ENCODE measurements at places on chromosomes 5 and 9.

GRCh38 chr9:97507428-97507984, 6.0 kb downstream of the TMOD1 start:
- no peak for DNase-seq

GRCh38 chr9:82996941-82997340, 66.0 kb downstream of the RASEF start:
- DNase-seq, result no peak

DNA sequence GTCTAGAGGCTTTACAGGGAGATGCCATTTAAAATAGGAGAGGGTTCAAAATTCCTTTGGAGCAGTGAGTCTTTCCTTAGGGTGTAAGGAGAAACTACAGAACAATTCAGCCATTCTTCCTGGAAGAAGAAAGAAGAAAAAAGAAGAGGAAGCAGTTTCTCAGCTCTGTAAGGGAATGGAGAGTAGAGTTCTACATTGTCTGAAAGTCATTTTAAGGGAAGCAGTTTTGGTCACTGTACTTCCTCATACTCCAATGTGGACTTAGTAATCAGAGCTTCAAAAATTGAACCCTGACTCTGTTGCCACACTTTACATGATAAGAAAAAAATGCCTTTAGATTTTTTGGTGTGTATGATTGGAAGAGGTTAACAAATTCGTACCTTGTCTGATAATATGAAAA, 122.4 kb downstream of the LRRC70 start:
- DNase-seq, result no peak

DNA sequence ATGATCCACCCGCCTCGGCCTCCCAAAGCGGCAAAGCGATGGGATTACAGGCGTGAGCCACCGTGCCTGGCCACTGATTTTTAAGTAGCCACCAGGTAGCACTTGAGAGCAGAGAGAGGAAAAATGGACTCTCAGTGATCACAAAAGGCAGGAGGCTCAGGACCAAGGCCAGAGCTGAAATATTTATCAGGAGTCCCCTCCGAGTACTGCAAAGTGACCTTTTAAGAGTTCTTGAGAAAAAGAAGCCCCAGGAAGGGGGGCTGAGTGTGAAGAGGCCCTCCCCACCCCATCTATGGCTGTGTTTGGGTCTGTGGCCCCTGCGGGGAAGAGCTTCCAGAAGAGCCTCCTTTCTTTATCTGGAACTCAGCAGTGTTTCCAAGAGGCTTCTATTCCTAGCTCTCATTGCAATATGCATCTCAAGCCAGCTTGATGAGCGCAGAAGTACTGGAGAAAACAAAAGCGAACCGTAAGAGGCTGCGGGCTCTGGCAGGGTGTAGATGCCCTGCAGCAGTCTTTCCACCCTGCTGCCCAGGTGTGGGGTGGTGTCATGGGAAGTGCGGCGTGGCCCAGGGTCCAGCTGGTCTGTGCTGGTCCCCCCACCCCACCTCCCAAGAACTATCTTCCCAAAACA, 75.5 kb upstream of the CDK20 start:
- no peak for DNase-seq

DNA sequence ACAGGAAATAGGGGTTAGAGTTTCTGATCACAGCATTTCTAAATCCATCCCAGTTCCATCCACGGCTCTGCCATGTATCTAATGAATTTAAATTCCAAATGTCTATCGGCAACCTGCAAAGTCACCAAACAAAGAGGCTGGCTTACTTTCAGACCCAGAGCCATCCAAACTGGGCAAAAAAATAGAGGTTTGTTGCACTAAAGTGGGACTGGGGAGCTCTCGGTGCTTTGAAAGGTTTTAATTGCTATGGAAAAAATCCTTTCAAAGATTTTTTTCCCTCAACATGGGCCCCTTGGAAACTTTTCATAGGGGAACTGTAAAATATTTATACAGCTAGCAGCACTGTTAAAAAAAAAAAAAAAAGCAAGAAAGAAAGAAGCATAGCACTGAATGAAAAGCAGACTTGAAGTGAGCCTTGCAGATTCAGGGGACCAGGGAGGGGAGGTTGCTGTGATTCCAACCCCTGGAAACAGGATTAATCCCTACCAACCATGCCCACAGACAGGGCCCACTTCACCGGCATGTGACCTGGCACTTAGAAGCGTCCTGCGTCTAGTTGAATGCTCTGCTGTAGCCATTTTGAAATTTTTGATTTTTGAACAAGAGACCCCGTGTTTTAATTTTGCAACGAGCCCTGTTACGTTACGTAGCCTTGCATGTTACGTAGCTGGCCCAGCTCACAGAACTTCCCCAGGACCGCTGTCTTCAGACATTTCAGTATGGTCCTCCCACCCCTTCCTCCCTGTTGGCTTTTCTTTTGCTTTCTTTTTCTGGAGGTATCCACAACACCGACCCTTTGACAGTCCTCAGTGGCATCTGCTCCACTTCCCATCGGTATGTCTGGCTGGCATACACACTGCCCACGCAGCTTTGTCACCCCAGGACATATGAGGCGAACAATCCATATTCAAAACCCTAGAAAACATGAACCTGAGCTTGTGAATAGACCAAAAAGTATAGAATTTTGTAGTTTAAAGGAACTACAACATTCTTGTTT, 105.3 kb upstream of the NFIB start:
- DNase-seq, result no peak

DNA sequence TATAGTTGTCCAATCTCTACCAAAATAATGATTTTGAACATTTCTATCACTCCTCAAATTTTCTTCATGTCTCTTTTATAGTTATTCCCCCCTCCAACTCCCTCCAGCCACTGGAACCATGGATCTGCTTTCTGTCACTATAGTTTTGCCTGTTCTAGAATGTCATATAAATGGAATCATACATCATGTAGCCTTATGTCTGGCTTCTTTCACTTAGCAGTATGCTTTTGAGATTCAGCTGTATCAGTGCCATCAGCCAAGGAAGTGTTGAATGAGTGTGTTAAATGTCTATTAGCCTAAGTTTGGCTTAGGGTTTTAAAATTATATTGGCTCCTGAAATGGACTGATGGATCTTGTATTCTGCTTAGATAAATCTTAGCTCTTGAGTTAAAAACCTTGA, 36.0 kb downstream of the UBE2D2 start:
- no peak for DNase-seq

GRCh38 chr9:76980566-76980965, 38.9 kb upstream of the FOXB2 start:
- DNase-seq, result no peak

GRCh38 chr9:78311886-78312524, 15.1 kb downstream of the PSAT1 start:
- no peak for DNase-seq

All from amygdala (tissue), 56 donors.